ENCODE measurements at places on chromosomes 13 and 19. TPM values are rescaled to one million over a fixed set of nuclear protein-coding genes. Genes with fewer than 3 reads are reported as not detected.

The ZNF799 gene
- 2.1 TPM for total RNA-seq

The TUBGCP3 gene
- total RNA-seq: 16.0 TPM

The PGLYRP1 gene
- not detected for total RNA-seq

The ICAM5 gene
- 0.56 TPM for total RNA-seq

Data from cardiac ventricle fibroblast (primary cell).